Stimulated activated CD4-positive, alpha-beta T cell treated with anti-CD3 and anti-CD28 coated beads, TNF-alpha, amount 100 ng/mL, for 48 hours (primary cell): ENCODE measurements at places on chromosomes 5 and 9.

DNA sequence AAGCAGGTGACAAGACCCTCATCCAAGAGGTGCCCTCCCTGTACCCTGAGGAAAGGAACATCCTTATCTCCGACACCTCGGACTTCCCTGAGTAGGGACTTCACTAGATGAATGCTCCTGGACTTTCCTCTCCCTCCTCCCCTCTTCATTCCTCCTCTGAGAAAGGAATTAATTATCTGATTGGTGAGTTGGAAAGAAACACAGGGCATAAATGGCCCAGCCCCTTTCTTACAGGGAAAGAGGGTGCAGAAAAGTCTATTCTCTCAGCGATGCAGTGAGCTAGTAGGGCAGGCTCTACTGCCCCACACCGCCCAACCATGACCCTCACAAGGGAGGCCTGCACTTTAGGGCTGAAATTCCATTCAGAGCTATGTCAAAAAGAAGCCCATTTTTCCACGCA, 87.5 kb downstream of the TTC39B start:
- DNase-seq = no peak

DNA sequence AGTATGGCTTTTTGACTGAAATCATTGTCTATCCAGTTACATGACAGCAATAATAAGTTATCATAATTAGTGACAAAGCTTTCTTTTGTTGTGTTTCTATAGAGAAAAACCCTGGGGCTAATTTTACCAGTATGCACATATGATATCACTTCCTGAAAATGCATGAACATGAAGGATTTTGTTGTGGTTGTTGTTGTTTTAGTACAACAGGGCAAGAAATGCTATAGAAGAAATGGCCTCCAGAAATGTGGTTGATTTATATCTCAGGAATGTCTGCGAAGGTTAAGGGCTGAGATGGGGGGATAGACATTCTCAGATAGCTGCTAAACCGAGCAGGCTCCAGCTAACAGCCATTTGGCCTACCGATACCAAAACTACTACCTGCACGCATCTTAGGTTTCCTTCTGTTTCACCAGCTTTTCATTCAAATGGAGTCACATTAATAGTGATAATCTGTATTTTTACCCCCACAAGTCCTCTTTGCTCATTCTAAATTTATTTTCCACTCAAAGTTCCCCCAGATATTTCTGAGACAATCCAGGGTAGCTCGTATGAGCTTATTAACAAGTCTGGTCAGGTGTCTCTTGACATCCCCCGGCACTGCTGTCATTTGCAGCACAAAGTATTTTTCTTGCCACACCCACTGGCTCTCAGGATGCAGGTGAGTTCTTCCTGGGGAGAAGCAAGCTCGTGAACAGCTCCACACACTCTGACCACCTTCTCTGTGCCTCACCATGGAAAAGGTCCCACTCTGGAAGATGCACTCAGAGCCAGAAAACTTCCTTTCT, 232.4 kb upstream of the GAS1 start:
- DNase-seq = no peak

DNA sequence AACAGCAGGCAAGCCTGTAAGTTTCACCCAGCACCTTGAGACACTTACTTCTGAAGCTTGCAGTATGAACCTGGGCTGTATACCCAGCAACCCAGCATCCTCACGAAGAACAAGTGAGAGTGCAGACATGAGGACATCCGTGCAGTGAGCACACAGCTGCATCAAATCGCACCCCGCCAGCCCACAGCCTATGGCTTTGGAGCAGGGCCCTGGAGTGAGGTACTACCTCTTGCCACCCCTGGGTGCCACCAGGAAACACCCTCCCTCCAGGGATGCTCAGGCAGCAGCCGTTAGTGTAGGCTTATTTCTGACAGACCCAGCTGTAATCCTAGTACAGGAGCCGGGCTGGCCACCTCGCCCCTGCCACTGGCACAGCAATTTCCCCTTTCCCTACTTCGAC, 81.4 kb downstream of the ATPSCKMT start:
- DNase-seq = no peak

DNA sequence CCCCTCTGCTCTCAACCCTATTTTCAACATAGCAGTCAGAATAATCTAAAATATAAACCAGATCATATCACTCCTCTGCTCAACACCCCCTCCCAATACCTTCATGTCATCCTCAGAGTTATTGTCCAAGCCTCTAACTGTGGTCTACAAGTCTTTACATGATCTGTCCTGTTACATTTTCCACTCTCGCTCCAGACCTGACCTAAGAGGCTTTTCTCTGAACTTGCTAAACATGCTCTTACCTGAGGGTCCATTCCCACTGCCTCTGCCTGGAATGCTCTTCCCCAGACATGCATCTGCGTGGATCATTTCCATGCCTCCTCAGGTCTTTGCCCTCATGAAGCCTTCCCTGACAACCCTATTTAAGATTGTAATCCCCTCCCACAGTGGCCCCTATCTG, 12.0 kb downstream of the NIPSNAP3B start:
- DNase-seq = no peak

DNA sequence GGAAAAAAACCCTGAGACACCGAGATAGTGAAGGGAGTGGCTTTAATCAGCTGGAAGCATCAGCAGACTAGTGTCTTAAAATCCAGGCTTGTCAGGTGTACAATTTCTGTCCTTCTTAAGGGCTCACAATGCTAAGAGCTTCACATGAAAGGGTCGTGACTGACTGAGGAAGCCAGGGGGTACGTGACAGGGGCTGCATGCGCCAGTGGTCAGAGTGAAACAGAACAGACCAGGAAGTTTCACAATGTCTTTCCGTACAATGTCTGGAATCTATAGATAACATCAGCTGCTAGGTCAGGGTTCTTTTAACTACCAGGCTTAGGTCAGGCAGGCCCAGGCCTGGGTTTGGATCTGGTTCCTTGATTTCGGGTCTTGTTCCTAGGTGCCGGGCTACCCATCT, 253.0 kb downstream of the CDH10 start:
- DNase-seq = no peak

DNA sequence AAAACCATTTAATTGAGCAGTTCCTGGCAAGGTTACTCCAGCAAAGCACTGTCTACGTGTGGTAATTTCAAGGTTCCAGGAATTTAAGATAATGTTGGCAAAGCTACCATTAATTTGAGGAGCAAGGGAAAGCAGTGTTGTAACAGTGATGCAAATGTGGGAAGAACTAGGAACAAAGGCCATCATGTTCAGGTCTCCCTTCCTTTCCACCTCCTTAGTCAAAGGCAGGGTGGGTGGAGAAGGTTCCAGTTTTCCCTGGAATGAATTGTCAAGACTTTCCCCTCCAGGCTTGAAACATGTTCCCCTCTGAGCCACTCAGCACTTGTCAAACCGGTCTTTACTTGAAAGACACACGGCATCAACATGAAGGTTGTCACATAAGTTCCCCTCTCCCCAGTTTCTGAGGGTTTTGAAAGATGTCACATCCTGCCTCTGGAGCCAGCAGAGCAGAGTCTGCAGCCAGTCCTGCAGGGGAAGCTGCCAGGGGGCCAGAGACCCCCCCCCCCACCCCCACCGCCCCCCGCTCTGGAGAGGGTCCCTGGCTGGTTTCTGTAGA, 226.0 kb downstream of the GAS1 start:
- no peak for DNase-seq

GRCh38 chr5:108557686-108558085, 175.8 kb upstream of the FBXL17 start:
- DNase-seq = no peak

GRCh38 chr9:129380961-129381401, 202.9 kb upstream of the IER5L start:
- DNase-seq = no peak

DNA sequence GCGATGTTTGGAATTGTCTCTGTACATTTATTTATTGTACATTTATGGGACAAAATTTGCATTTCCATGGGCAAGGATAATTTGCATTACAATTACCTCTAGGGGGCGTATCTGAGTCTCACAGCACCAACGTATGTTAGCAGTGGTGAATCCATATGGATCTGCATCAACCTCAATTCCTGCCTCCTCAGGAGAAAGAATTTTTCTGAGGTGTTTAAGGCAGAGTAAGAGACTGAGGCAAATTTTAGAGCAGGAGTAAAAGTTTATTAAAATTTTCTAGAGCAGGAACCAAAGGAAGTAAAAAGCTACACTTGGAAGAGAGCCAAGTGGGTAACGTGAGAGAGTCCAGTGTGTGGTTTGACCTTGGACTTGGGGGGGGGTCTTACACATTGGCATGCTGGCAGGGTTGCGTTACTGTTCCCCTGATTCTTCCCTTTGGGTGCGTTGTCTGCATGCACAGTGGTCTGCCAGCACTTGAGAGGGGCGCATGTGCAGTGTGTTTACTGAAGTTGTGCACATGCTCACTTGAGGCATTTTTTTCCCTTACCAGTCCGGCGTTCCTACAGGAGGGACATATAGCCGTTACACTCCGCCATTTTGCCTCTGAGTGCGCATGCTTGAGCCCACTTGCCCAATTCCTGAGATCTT, 21.0 kb upstream of the RAB14 start:
- no peak for DNase-seq

GRCh38 chr5:146016764-146017484, 80.5 kb downstream of the SH3RF2 start:
- no peak for DNase-seq

DNA sequence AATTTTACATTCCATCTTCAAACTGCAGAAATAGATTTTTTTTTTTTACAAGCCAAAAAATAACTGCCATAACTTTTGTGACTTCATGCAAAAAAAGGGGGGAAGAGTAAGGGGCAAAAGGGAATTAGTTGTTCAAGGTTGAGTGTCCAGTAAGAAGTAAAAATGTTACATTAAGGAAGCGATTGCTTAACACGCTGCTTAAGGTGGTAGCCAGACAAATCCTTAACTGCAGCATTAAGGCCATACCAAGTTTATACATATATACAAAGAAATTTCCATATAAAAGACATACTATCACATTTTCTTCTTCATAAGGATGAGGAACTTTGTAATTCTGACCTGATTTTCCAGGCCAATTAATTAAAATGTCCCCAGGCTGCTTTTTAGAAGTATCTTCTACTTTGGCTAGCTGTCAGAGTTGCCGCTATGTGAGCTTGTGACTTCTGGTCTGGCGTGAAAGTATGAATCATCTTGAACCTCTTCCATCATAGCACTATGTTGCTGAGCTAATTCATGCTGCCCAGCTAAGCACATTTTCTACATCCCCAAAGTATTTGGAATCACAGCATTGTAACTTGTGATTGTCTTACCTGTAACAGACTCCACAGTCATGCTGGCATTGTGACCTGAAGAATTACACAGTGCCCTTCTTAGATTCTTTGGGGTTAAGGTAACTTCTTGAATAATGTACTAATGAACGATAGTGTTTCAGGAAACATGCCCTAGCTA, 40.0 kb downstream of the G3BP1 start:
- no peak for DNase-seq

- no peak for DNase-seq
Measured at GRCh38 chr9:107760469-107761242, 271.1 kb upstream of the KLF4 start.

- no peak for DNase-seq
Measured at GRCh38 chr5:13179407-13180087, 764.9 kb downstream of the DNAH5 start.

DNA sequence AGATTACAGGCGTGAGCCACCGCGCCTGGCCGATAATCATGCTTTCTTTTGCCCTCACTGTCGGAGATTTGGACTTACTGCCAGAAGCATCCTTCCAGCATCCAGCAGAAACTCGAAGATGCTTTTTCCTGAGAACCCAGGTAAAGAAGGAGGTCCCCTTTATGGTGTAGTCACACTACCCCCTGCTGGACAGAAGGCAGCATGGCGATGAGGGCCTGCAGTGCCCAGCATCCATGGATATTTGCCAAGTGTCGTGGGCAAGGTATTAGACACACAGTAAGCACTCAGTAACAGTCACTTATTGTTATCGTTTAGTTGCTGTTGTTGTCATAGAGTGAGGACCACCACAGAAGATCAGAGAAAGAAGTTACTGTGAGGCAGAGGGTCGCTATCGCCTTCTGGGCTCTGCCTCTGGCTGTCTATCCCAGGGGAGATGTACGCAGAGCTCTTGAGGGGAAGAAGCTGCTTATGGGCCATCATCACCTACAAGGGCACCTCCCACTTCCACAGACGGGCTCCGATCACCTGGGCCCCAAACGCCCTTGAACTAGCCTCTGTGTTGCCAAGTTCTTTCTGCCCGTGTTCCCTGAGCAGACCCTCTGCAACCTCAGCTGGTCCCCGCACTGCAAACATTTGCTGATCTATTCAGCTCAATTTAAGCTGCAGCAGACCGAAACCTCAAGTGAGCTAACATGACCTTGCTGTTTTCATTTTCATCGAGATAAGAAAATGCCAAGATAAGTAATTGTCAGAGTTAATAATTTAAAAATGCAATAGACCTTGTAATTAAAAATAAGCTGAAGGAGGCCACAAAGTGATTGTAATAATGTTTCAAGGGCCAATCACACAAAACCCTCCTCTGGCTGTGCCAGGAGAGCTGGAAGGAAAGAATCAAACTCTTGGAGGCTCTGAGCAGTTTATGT, 23.9 kb downstream of the C5orf15 start:
- DNase-seq = peak; percentile 38

GRCh38 chr9:37621273-37622121, 29.1 kb upstream of the TOMM5 start:
- no peak for DNase-seq

GRCh38 chr9:87535817-87536539, 38.3 kb downstream of the DAPK1 start:
- peak; percentile 22 for DNase-seq

GRCh38 chr9:107838766-107839165, 349.2 kb upstream of the KLF4 start:
- DNase-seq = no peak

DNA sequence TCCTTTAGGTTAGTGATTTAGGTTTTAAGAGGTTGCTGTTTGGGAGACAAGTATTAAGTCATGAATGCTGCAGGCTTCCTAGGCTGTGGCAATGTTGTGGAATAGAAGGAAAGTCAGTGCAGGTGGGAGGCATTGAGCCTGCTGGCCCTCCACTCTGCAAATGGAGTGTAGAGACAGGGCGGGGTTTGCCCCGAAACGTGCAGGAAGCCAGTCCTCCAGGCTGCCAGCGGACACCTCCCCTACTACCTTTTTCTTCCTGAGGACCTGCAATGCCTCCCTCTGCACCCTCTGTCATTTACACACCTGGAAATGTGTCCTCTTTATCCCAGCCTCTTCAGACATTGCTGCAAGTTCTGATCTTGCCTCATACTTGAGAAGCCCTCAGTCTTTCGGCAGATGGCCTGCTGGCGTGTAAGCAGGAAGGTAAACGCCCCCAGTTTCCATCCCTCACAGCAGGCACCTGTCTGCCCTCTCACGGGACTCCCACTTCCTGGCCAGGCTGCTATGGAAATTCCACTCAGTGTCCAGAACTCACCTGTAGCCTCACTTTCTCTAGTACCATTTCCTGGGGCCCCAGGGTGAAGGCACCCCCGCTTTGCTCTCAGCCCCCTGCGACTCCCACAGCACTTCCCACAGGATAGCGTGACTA, 81.6 kb upstream of the BOD1 start:
- no peak for DNase-seq

DNA sequence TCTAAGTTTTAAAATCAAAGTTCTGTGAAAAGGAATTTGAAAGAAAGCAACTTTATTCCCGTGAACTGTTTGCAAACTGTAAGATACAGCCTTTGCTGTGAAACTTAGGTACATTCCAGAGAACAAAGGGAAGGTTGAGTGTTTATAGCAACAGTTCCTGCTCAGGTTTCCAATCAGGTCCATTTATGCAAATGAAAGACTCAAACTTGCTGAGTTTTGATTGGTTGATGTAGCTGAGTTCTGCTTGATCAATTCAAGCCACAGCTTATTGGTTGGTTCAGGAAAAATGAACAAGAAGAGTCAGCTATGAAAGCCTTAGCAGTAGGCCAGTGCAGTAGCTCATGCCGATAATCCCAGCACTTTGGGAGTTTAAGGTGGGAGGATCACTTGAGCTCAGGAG, 37.9 kb downstream of the SLC27A6 start:
- no peak for DNase-seq
